ENCODE measurements at places on chromosomes 6 and 20.

DNA sequence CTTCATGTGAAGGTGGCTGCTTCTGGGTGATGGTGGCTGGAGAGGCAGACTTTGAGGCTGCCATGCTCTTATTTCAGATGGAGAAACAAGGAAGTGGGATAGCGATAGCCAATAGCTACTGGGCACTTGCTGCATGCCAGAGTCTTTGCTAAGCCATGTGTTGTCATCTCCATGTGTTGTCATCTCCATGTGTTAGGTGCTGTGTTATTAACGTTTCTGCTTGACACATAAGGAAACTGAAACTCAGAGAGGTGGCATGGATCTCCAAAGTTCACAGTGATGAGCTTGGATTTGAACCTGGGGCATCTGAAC is 16.9 kb downstream of the KIAA1755 start:
- no peak for DNase-seq

DNA sequence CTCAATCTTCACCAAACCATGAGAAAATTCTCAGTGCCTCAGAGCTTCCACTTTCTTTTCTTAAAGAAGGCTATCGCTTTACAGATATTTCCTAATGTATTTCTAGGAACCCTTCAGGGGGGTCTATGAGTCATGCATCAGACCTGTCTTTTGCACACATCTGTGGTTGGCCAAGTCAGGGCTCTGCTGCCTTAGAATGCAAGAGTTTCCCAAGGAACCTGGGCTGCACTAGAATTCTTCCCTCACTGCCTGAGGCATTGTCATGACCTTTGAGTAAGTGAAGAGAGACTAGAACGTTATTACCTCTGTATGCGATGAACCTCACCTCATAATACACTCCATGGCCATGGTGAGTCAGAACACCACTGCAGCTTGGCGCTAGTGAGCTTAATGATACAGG is 365.0 kb upstream of the ID4 start:
- DNase-seq: no peak

DNA sequence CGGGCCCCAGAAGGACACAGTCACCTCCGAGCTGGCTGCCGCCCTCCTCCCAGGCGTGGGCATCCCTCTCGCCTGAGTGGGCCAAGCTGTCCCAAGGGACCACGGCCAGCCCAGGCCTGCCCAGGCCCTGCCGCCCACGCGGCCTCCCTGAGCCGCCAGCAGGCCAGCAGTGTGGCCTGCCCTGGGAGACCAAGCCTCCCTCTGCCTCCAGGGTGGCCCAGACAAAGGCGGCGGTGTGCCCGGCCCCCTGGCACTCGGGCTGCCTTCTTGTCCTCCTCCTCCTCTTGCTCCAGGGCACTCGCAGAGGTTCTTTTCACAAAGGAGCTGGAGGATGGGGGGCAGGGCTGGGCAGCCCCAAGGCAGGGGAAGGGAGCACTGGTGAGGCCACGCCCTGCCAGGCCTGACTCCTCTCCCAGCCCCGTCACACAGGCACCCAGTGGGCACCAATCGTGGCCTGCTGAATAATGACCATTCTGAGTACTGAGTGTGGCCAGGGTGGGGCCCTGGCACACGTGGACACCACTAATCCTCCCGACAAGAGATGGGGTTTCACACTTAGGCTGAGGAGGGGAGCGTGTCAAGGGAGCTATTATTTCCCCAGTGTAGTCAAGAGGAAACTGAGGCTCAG is 25.3 kb downstream of the NOL4L start:
- DNase-seq: no peak

DNA sequence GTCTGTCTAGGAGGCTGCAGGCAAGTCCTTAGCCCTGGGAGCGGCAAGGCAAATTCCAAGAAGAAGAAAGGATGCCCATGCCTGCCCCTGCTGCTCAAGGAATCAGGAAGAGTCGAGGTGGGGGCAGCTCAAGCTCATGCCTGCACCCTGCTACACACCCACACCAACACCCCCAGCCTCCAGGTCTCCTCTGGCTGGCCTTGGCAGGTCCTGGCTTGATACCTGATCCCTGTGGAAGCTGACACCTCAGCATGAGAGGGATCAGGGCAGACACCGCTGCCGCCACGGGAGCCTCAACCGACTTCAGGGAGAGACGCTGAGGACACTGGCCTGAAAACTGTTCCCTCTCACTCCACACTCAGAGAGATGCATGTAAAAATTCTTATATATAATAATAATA is 35.5 kb upstream of the MAFB start:
- no peak for DNase-seq

DNA sequence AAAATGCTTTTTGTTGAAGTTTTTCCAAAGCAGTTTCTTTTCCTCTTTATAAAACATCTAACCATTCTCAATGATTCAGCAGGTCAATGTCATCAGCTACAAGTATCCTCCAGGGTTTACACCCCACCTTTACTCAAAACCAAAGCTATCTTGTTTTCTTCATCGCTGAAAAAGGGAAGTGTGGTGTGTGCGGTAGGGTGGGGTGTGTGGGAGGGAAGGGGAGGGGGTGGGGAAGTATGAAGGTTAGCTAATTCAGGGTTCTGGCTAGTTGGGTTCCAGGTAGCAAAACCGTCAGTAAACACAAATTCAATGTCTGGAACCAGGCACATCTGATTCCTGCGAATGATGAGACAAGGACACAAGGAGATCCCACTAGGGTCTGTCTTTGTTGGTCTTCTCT is 189.6 kb downstream of the GJA10 start:
- DNase-seq: no peak

- DNase-seq: no peak
Measured at GRCh38 chr6:30798494-30798893, 54.1 kb upstream of the IER3 start.

DNA sequence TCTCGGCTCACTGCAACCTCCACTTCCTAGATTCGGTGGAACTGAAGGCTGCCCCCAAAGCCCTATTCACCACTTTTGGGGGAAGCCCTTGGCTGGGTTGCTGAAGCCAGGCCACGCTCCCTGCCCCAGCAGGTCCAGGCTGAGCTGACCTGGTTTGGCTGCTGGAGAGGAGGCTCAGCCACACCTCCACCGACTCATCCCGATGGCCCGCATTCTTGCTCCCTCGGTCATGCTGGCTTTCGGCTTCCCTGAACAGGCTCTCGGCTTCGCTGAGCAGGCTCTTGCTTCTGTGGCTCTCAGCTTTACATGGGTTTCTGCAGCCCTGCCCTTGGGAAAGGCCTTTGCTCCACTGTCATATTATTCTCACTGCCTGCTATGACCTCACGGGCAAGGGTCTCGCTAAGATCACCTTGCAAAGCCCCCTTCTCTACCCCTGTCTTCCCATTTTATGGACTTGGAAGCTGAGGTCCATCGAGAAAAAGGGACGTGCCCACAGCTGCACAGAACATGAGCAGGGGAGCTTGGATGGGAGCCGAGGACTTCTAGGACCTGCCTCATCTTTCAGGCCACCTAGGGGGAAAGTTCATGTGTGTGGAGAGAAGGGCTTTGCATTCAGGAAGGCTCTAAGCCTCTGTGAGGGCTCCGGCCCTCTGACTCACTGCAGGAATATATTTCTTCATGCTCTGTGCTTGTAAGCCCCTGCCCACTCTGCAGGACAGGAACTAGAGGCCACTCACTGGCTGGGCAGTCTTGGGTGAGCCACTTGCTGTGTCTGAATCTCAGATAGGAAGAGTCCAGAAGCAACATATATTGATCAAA is 15.6 kb downstream of the ARHGAP40 start:
- no peak for DNase-seq

DNA sequence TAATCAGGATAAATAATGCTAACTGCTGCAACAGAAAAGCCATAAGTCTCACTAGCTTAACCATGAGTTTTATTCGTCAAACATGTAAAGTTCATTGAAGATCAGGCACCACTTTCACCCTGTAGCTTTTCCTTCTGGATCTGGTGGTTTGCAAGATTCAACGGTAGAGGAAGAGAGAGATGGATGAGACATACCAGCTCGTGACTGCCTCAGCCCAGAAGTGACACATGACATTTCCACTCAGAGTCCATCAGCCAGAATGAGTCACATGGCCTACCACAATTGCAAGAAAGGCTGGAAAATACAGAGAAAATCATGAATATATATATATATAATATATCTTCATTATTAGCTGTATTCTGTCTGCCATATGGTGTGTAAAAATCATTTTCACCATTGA is 29.0 kb downstream of the SPTLC3 start:
- DNase-seq: no peak
